ENCODE measurements at places on chromosomes 6 and 20. TPM values are rescaled to one million over a fixed set of nuclear protein-coding genes. Genes with fewer than 3 reads are reported as not detected.

KIFC1 gene
- total RNA-seq = 0.26 TPM

GPLD1 gene
- 0.26 TPM for total RNA-seq

DZANK1 gene
- 0.64 TPM for total RNA-seq

PRND gene
- total RNA-seq = not detected

DNA sequence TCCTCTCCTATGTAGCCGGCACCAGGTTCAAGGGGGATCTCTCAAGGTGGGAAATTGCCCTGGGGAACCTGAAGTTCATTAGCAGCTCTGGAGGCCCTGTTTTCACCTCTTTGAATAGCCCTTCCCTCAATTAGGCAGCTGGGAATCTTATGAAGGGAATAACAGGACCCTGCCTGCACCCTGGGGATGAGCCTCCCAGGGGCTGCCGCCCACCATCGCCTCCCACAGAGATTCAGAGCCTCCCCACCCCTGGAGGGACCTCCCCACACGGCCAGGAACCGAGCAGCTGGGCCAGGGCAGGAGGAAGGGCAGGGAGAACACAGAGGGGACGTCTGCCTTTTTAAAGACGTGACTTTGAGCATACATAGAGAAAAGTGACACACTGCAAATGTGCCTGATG is 4.6 kb upstream of the EEF1A2 start:
- no peak for DNase-seq

- peak; percentile 36 for DNase-seq
These were observed 33.0 kb downstream of the METTL24 start for GRCh38 chr6:110325197-110325596.

GRCh38 chr6:47202644-47203205 is 107.0 kb downstream of the TNFRSF21 start:
- DNase-seq = no peak

- DNase-seq = peak; percentile 77
These were observed 969.9 kb upstream of the CITED2 start for GRCh38 chr6:140344142-140344913.

DNA sequence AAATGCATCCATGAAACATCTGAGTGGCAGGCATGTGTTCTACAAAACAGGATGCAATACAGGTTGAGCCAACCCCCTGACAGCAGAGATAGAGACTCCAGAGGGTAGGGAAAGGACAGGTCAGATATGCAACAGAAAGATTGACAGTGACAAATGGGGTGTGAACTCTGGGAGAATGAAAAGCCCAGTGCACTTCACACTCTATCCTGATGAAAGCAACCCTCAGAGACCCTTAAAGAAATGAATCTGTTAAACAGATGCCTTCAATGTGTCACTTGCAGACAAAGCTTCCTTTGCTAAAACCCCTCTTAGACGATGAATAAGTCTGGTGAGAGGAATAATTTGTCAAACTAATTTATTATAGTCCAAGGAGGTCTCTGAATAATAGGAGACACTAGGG is 89.9 kb downstream of the RFPL4B start:
- no peak for DNase-seq

DNA sequence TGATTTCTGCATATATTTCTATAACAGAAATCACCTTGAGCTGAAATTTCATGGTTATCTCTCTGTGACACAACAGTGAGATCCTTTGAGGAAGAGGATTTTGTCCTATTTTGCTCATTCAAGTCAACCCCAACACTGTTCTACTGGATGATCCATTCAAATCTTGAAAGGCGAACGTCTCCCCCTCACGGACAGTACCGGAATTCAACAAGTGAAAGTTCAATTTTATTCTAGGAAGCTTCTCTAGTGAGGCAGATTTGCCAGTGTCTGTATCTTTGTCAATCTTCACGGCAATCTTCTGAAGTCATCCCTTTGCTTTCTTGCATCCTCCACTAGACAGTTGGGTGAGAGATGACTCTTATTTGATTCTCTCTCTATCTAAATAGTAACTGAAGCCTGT is 91.7 kb upstream of the PDE7B start:
- DNase-seq = no peak

DNA sequence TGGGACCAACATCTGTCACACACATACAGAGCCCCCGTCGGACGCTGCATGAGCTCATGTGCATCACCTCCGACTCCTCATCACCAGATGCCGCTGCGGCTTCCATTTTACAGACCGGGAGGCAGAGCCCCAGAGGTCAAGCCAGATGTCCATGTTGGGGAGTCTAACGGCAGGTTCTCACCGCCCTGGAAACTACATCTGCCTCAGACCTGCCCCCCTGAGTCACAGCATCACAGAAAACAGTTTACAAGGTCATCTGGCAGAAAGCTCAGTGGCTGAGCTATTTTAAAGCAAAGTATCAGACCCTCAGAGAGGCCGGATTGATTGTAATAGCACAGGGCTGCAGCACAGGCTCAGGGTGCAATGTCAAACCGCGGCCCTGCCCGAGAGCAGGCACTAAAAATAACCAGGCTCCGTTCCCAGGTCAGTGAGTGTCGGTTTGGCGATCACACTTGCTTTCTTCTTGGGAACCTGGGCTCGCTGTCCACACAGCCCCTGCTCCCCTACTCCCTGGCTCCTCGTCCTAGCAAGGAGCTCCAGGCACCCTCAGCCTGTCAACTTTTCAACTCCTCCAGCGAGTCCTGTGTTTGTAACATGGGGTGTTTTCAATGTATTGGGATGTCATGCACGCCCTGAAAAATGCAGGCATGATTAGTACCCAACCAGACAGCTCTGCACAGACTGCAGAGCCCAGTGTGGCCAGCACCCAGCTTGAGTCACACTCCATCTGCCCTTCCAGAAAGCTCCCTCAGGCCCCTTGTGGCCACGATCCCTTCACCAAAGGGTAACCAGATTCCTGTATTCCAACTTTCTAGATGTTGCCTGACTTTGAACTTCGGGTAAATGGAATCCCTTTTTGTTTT is 264.5 kb downstream of the CDH4 start:
- no peak for DNase-seq

GRCh38 chr20:46826343-46826984 is 68.2 kb upstream of the EYA2 start:
- peak; percentile 12 for DNase-seq

DNA sequence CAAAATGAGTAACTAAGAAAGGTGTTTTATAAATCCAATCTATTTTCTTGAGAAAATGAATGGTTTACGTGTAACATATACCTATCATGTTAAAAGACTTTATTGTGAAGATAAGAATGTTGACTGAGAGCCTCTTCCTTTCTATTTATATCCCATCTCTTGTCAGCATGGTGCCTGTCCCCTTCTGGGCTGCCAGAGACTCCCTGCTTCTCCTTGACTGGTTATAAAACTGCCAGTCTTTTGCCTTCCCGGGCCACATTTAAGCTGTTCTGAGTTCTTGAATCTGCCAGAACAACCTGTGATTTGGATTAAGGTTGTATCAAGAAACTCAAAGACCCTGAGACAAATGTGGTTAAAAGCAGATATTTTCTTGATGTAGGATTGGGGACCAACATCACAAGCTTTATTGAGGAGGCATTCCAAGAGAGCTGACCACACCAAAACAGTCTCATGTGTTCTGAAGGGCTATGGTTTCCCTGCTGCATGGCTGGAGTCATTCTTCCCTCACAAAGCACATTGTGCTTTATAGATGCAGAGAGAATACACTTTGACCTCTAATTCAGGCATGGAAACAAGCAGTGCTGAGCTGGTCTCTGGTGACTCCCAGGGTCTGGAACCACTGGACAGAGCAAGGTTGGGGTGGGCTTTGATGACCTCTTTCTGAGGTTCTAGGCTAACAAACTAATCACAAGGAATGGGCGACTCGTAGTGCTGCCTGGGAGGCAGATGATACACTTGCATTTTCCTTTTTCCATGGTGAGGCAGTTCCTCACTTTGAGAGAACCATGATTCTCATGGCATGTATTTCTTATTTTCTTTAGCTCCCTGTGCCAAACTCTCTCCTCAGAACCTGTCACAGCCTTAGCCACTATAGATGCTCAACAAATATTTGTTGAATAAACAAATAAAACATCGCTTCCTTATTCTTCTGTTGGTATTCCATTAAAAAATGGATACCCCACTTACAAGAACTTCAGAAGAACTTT is 205.0 kb upstream of the PREP start:
- no peak for DNase-seq

Data from bronchial epithelial cell (primary cell).